Stimulated activated naive CD4-positive, alpha-beta T cell treated with Interleukin-2 at 50 U/mL for 16 hours (primary cell): ENCODE measurements at places on chromosomes 1 and 21.

DNA sequence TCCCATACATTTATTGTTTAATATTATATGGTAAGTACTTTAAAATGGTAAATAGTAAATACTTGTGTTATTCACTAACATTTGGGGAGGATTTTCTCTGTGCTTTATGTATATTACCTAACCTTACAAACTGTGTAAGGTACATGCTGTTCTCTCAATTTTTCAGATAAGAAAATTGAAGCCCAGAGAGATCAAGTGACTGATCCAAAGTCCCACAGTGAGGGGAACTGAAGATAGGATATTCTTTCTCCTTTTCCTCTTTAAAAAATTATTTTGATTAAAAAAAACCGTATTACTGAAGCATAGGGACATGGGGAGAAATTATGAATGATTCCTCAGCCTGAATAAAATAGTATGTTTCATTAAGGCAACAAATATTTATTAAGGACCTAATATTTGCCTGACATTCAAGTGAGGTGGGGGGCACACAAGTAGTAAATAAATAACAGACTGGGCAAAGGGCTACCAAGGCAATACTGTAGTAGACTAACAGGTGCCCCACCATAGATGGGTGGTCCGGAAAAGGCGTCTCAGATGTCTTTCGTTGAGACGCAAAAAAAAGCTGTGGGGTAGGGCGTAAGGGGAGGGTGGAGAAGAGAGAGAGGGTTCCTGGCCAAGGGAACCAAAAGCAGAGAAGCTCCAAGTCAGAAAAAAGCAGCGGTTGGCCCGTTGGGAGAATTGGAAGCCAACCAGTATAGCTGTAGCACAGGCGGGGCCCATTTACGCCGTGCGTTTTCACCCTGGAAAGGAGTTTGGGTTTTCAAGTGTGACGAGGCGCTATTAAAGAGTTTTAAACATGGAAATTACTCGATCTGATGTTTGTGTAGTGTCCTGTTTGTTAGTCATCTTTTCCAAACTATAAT, 944 bp upstream of the AGO3 start:
- peak; percentile 25 for DNase-seq

DNA sequence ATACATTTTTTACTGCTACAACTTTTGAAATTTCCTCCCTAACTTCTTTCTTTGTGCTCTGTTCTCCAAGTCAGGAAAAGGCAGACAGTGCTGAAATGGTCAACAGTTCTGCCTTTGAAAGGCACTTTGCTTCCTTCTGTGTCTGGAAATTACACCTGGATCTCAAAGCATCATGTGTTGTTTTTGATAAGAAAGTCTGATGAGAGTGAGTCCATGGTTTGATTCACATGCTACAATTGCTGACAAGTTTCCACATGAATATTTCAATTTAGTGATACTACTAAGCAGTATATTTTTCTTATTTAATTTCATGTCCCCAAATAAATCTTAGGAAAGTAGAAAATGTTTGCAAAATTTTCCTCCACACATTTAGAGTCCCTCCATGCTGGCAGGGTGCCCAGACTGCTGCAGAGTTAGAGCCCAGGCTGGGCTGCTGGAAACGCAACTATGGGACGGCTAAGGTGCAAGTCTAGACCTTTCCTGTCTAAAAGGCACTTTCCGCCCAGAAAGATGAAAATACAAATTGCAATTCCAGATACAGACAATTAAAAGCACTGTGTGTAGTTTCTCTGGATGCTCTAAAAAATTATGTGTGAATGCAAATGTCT, 96.6 kb upstream of the RUNX1 start:
- no peak for DNase-seq

GRCh38 chr1:226732856-226733291, 6.2 kb downstream of the ITPKB start:
- no peak for DNase-seq

DNA sequence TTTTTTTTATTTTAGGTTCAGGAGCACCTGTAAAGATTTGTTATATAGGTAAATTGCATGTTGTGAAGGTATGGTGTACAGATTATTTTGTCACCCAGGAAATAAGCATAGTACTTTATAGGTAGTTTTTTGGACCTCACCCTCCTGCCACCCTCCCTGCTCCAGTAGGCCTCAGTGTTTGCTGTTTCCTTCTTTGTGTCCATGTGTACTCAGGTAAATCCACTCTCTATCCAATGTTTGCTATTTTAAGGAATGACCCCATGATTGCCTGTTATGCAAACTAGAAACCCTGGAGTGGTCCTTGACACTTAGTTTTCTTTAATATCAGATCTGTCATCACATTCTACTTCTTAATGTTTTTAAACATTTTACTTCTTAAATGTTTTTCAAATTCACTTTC, 33.9 kb downstream of the LHX9 start:
- DNase-seq: no peak

DNA sequence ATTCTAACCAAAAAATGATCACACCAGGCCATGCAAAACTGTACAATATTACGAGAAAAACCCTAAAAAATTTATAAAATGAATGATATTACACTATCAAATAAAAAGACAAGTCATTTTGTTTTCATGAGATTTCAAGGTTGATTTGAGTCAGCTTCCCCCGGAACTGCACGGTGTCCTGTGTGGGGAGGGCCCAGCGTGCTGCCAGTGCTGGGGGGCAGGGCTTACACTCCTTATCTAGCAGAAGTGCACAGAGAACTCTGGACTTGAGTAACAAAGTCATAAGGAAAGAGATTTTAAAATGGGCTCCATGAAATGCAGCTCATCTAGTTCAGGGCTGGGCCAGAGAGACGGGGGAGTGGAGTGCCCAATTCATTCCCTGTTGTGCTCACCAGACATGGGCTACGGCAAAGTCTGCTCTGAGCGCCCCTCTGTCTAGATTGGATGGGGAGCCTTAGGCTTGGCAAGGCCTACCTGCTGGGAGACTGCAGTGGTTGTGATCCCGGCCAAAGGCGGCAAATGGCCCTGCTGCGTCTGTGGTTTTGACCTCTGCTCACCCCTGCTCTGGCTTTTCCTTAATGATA, 50.1 kb downstream of the COQ8A start:
- DNase-seq: peak; percentile 49

DNA sequence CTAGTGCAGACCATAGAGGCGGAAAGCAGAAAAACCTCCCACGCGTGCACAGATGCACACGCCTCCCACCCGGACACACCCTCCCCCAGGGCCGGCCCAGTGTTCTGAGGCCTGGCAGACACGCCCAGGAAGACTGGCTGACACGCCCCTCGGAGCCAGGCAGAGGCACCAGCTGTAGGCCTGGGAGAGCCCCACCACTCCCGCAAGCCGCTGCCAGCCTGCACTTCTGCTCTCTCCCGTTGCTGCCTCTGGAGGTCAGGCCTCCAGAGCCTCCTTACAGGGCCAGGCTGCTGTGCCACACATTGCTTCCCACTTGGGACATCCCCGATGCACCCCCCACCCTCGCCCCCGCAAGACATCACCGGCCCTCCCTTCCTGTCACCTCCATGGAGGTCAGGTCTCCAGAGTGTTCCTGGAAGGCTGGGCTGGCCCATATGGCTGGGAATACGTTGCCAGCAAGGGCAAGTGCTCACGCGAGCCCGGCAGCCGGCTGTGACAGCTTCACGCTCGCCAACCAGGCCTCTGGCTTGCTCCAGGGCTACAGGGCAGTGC, 40.4 kb downstream of the CASZ1 start:
- DNase-seq: peak; percentile 25

DNA sequence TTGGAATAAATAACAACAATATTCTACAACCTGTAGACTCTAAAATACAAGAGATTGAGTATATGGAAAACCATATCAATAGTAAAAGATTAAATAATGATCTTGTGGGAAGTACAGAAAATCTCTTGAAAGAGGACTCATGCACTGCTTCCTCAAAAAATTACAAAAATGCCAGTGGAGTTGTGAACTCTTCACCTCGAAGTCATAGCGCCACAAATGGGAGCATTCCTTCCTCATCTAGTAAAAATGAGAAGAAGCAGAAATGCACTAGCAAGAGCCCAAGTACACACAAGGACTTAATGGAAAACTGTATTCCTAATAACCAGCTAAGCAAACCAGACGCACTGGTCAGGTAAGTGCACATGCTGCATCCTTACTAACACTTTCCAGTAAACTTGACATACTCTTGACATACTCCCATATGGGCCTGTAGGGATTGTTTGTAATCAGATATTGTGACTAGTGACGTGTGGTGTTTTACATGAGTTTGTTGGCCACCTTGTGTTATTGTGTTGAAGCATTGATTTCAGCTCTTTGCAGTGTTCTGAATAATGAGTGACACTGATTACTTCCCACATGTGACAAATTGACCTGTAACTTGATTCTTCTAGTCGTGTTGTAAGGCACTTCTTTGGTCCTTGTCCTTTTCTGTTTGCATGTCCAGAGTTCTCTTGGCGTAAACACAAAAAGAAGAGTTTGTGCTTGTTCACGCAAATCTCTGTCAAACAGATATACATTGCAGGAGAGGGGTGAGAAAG, 28.0 kb downstream of the MACO1 start:
- DNase-seq: no peak

DNA sequence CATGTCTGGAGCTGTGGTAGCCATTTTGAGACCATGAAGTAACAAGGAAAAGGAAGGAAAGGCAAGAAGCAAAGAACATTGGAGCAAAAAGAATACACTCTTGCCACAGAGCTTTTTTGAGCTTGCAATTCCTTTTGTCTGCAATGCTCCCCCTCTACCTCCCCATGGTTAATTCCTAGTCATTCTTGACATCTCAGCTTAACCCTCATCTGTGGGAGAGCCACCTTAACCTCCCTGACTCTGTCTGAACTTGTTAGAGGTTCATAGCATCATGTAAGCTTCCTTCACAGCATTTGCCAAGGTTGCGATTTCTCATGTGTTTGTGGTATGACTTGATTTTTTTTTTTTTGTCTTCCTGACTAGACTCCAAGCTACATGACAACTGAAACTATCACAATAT, 564.1 kb upstream of the PLXNA2 start:
- DNase-seq: no peak

GRCh38 chr21:29298348-29299045, at the start of gene BACH1:
Gene BACH1 (plus strand): TSS chr21:29298922. CDS start chr21:29321281, 22,359 bp downstream.
- DNase-seq: peak; percentile 86

DNA sequence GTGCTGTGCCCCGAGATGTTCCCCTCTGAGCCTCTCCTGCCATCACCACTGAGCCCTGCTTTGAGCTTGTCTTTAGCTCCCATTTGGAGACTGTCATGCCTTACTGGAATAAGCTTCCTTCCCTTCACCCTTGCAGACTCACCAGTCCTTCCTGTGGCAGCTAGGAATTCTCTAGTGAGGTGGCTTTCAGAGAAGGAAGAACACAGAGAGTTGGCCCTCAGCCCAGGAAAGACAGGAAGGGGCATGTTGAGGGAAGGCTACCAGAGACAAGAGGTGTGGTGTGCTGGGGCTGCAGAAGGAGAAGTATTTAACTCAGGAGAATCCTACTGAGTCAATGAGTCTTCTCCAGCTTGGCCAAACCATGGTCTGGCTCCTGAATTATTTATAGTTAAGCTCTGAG, 76.3 kb downstream of the UCK2 start:
- no peak for DNase-seq

GRCh38 chr1:30683699-30684098, 39.7 kb downstream of the MATN1 start:
- DNase-seq: no peak

DNA sequence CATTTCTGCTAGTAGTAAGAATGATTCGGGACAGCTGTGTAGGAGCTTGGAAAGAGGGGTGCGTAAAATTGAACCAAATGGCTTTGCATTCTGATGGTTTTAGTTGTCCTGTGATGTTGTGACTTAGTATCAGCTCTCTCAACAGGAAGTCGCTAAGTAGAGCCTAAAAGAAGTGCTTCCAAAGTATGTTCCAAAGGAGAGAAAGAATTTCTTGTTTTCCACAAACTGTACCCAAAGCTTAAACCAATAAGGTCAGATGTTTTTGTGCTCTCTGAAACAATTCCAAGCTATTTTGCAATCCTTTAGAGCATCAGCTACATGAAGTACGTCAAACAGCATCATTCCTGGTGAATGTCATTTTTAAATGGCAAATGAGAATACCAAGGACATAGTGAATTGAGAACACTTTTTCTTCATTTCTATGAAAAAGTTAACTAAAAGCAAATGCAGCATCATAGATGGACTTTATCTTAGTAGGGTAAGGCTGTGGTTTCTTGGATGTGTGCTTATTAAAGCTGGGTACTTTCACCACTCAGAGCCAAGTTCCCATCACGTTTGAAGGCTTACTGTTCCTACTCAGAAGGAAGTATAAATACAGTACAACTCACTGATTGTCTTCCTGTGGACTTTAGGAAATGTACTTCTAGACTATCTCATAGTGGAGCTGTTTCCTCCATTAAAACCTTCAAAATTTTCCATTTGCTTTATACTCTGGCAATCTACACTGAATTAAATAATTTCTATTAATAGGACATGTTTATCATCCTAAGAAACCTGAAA, 148.6 kb downstream of the C1orf21 start:
- no peak for DNase-seq

- no peak for DNase-seq
Measured at GRCh38 chr1:225921734-225922709, 2.0 kb downstream of the PYCR2 start.

DNA sequence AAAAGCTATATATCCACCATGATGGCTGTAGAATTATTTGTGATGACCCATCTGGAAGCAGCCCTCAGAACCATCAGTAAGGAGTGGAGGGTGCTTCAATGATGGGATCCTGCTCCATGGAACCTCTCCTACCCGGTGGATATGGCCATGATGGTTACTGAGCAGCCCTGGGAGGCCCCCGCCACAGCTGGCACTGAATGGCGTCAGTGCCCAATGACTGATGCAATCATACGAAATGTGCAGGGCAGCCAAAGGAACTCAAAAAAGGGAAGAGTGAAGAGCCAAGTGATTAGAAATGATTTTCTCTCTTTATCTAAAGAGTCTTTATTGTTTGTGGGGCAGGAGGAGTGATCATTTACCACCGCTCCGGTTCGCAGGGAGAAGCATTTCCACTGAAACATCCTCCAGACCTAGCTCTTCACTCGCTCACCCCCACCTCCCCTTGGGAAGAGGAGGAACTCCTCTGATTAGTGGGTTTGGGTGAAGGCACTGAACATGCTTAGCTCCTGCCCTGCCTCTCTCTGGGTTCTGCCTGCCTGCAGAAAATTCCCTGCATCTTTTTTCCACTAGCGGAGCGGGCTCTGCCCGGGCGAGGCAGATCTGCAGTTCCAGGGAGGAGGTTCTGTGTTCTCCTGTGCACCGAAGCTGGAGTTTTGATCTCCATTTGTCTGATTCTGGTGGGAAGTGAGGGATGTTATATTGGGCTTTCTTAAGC, 260.3 kb downstream of the GRIK3 start:
- no peak for DNase-seq

DNA sequence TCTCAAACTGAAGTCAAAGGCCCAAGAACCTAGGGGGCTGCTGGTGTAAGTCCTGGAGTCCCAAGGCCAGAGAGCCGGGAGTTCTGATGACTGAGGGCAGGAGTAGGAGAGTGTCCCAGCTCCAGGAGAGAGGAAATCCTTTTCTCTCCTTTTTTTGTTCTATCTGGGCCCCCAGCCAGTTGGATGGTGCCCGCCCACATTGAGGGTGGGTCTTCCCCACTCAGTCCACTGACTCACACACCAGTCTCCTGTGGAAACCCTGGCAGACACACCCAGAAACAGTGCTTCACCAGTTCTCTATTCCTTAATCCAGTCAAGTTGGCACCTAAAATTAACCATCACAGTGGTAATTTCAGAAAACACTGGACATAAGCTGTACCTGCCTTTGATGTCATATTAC, 12.7 kb upstream of the WDR26 start:
- no peak for DNase-seq
